ENCODE measurements at places on chromosomes 4 and X. TPM values are rescaled to one million over a fixed set of nuclear protein-coding genes. Genes with fewer than 3 reads are reported as not detected.

Gene ATP8A1
- 16.7 TPM for total RNA-seq

Gene AADAT
- 1.3 TPM for total RNA-seq

Gene FAM193A
- 16.4 TPM for total RNA-seq

Gene TRO
- total RNA-seq = 4.4 TPM

Gene COX7B2
- total RNA-seq = not detected

Gene AMELX
- not detected for total RNA-seq

DNA sequence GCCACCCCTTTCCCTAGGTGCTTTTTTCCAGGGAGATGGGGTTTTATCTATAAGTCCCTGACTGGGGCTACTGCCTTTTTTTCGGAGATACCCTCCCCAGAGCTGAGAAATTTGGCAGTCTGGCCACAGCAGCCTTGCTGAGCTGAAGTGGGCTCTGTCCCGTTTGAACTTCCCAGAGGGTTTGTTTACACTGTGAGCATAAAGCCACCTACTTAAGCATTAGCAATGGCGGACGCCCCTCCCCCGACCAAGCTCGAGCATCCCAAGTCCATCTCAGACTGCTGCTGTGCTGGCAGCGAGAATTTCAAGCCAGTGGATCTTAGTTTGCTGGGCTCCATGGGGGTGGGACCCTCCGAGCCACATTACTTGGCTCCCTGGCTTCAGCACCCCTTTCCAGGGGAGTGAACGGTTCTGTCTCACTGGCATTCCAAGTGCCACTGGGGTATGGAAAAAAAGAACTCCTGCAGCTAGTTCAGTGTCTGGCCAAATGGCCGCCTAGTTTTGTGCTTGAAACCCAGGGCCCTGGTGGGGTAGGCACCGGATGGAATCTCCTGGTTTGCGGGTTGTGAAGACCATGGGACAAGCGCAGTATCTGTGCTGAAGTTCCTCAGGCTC lies 456.4 kb upstream of the HTR2C start:
- DNase-seq = no peak

GRCh38 chr4:119728692-119729593 lies 100.3 kb upstream of the PDE5A start:
- no peak for DNase-seq

DNA sequence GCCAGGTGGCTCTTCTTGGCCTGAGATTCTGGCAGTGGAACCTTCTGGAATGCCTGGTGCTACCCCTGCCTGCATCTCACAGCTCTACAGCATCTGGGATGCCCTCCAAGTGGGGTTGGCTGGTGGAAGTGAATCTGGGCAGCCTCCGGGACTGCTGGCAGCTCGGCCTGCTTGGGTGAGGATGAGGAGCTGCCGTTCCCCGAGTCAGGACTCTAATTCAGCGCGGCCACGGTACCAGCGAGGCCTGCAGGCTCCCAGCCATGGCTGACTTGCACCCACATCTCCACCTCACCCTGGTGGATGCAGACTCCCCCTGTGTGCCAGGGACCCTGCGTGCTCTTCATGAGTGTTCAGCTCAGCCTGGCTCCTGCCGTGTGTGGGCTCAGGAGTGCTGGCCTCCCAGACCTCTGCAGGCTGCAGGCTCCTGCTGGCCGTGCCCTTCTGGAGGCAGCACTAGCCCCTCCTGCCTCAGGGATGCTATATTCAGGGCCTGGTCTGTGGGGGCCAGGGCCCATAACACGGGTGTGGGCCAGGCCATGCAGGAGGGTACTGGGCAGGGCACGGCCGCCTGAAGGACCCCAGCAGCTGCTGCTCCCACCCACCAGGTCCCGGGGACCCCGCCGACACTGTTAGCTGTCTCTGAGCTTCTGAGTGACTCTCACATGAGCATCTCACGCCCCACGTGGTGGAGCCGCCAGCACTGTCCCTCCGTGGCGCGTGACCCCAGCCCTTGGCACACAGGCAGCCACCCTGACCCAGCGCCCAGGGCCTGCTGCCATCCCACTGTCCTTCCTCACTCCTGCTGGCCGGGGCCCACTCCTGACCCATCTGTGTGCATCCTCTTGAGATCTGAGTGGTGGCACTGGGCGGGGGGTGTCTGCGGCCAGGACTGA lies 10.6 kb downstream of the UVSSA start:
- DNase-seq = no peak
